Common myeloid progenitor, CD34-positive (primary cell): ENCODE measurements at places on chromosomes 2 and 18.

- no peak for DNase-seq
Observed at GRCh38 chr2:175726223-175726622, 275.8 kb downstream of the LNPK start.

DNA sequence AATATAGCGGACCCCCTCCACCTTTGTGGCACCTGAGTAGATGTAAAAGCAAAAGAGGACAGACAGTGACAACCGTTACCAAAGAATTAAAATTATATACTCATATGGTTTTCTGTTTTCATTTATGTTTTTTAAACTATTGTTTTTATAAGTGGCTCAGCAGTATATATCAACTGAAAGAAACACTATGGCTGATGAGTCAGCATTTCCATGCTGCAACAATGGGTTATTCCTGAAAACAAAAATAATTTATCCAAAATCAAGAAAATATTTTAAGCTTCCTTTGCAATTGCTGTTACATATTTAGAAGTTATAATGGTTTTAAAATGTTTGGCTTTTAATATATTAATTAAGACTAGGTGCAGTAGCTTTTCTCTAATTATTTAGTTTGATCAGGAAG is 17.7 kb downstream of the MRPS9 start:
- no peak for DNase-seq

- DNase-seq, result no peak
Observed at GRCh38 chr2:22056621-22057132, 932.9 kb downstream of the TDRD15 start.

- no peak for DNase-seq
Observed at GRCh38 chr2:240320204-240320993, 115.1 kb upstream of the GPC1 start.

DNA sequence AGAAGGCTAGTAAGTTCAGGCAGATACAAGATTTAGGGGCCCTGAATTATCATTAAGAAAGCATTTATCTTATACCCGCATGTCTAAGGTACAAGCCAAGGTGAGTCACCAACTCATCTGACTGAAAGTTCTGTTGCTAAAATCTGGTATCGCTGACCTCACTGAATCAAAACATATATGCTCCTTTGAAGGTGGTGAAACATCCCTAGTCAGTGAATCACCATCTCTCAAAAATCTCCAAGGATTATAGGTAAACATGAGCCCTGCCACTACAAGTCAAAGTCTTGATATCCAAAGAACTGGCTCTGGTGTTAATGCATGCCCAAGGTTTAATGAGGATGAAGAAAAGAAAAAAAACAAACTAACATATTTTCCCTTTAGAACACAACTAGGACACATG is 43.5 kb downstream of the IRS1 start:
- DNase-seq, result no peak

DNA sequence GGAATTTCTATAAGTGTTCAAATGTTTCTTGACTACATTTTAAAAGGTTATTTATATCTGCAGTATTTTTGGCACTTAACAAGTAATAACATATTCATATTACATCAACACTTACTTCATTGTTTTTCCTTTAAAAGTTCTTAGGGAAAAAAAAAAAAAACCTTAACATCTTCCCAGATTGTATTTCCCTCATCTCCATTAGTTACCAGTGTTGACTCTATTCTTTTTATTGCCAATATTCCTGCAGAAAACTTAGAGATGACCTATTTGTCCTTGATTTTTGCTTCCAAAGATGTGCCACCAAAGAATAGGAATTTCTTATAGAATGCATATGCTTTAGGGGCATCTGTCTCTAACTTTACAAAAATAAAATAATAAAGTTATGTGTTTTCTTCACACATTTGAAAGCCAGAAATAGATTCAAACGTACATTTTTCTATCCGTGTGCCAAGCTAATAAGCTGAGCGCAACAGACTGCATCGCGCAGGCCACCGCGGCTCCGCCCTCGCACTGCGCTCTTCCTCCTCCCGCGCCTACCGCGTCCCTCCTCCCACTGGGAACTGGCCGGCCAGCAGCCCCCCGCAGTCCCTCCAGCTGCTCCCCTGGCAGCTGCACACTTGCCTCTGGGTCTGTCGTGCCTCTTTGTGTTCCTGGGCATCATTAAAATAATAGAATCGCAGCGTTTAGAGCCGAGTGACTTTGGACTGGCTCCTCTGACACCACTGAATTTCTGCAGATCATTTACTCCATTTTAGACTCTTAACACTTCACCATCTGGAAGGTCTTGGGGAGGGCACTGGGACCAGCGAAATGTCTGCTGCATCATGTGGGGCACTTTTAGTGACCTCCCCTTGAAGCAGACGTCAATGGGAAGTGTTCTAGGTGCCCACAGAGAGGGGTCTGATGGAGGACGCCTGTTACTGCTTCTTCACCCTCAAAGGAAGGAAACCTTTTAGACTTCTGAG is 21.2 kb upstream of the NAB1 start:
- DNase-seq, result peak; percentile 55

DNA sequence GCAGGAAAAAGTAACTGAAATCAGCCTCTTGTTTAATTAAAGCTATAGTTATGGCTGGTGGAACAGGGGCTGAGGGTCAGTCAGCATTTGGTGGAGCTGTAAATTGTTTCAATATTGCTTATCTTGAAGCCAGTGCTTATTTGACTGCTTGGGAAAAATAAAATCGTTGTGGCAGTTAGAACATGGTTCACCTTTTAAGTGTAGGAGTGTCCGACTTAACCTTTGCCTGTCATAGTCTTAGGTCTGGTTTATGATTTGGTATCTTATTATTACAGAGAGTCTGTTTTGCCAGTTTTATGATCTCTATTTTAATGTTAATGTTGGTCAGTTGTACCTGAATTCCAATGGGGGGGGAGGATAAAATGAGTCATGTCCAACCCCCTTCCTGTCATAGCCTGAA is 27.2 kb upstream of the NOL4 start:
- no peak for DNase-seq

DNA sequence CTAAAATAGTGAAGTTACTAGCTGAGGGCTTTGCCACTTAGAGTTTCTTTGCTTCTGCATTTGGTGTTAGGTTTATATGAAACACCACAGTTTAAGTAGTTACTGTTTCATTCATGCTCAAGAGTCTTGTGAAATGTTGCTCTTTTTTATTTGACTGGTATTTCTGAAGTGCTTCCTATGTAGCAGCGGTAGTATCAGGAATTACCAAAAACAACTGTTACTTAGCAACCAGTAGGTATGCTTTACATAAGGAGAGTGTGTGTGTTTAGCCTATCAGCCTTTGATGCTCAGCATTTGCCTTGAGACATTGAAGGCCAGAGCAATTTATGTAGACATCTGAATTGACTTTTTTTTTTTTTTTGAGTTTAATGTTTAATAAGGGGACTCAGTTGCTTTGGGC is 3.6 kb downstream of the DIS3L2 start:
- no peak for DNase-seq

- peak; percentile 21 for DNase-seq
Observed at GRCh38 chr2:144254342-144255235, 265.3 kb downstream of the ZEB2 start.

GRCh38 chr2:213806125-213806726 is 522.0 kb downstream of the SPAG16 start:
- DNase-seq, result peak; percentile 22

DNA sequence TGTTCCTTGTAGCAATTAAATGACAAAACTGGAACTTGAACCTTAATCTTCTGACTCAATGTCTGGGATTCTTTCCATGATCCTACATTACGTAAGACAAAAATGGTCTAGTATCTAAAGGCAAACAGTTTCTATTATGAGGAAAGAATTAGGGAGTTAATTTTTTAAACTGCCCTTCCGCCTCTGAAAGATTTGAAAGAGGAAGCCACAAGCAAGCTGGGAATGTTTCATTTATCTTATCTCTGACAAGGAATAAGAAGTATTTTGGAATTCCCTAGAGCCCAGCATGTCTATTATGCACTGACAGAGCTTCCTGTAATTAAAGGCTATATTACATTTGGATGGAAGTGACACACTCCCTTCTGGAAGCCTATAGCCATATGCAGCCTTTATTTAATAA is 558.8 kb upstream of the CDH2 start:
- DNase-seq, result no peak

DNA sequence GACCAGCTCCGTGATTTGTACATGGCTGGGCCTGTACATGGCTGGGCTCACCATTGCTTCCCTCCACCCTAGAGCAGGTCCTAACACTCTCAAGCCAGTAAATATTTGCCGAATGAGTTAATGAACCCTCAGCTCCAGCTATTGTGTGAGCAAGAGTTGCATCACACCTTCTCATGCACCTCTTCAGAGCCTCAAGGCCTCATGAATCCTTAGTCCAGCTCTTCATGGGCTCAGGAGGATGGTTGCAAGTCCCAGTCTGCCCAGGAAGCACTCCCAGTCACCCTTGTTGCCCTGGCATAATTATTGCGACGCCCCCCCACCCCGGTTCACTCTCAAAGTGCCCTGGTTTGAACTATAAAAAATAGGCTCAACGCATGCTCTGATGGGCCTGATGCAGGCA is 30.1 kb upstream of the GNAL start:
- no peak for DNase-seq

- no peak for DNase-seq
Observed at GRCh38 chr2:105138643-105139042, 100.8 kb downstream of the MRPS9 start.

DNA sequence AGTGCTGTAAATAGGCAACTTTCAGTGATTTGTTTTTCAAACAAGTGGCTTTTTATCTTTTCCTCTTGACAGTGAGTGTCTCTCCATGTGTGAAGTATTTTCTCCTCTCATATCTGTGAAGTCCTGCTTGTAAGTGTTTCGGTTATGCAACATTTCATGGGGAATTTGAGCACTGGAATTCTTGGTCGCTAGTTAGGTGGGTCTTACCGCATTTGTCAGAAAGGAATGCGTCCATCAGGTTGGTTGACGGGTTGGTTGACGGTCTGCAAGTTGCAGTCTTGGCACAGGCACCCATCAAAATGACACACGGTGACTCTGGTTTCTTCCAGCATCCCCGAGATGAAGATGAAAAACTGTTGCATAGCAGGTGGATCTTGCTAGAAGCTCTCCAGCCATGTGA is 109.8 kb downstream of the AGAP1 start:
- DNase-seq, result no peak

GRCh38 chr18:77131100-77131651 is 1.4 kb downstream of the MBP start:
- DNase-seq, result peak; percentile 74

- DNase-seq, result peak; percentile 71
Observed at GRCh38 chr2:157898591-157898996, 22.5 kb upstream of the ACVR1 start.

GRCh38 chr2:172305066-172305465 is 122.3 kb upstream of the ITGA6 start:
- DNase-seq, result no peak

- DNase-seq, result no peak
Observed at GRCh38 chr18:53253789-53254188, 913.8 kb downstream of the DCC start.

DNA sequence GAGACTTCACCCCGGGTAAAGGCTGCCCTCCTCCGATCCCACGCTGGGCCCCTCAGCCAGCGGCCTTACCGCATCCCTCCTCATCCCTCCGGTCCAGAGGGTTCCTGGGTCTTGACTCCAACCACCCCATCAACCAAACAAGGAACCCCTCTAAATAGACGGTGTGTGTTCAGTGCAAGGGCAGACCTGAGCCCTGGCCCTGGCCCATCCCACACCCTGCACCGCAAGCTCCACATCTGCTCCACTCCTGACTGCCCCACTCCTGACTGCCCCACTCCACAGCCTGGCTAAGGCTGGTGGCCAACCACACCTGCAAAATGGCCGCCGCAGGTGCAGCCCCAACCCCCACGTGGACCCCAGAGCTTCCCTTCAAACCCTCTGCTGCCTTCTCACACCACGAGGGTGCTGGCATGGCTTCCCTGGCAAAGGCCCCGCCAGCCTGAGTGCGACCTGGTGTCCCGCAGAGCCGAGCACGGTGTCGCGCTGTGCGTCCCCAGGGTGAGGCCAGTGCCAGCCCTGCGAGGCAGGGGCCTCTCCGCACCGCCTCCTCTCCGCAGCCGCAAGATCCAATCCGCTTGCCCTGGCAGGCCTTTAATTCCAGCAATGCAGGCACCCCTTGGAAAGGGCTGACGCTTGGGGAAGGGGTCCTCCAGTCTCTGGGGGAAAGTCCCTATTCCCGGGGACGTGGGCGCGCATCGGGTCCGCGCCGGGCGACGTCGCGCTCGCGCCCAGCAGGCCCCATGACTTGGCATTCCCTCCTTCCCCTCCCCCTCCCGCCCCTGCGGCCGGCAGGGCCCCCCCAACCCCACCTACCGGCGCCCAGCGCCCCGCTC is 1.5 kb downstream of the KIF1A start:
- DNase-seq, result peak; percentile 15

DNA sequence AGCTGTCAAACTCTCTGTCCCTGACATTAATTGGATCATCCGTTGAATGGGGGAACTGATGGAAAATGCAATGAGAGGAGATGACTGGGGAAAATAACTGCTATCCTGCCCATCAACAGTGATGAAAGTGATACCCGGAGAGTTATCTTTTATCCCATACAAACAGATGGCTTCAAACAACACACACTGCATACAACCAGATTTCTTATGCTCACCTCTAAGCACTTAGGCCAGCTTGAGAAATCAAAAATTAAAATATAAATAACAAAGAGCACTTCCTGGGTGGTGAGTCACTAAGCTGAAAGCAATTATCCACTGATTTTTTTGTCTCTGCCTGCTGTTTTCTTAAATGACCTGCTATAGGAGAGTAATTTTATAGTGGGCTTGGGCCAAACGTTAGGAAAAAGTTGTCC is 237.6 kb upstream of the RGPD4 start:
- no peak for DNase-seq

DNA sequence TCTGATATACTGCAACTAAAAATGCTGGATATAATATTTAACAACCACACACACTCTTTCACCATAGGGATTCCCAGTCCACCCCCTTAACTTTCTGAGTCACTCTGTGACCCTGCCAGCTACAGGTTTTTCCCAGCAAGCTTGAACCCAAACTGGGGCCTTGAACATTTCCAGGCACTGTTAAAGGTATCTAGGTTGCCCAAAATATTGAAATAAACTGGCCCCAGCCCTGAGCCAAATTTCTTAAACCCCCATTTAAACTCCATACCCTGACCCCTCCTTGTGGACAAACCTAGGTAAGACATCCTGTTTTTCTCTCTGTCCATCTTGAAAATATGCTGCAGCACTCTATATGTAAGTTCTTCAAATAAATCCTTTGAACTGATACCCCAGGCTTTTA is 19.7 kb upstream of the DCTN1 start:
- peak; percentile 64 for DNase-seq

DNA sequence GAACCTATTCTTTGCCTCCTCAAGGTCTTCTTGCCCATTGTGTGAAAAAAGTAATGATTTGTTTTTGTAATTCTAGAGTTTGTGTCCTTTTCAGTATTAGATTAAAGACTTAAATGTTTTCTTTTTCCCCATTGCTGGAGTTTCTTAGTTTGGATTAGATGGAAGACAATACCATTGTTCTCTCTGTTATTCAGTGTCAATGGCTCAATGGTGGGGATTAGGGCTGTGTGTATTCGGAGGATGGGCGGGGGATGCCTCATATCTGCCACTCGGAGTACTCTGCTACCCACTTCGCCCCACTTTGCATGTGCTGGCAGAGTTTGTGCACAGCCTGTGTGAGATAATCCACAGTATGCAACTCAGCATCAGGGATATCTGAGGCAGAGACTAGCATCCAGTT is 90.1 kb downstream of the KLHL29 start:
- no peak for DNase-seq

GRCh38 chr2:156320486-156321098 is 11.9 kb downstream of the NR4A2 start:
- DNase-seq, result no peak
